ENCODE measurements at places on chromosomes 16 and 17.

- no peak for DNase-seq
Observed at GRCh38 chr17:79049821-79050220, 24.8 kb upstream of the ENGASE start.

DNA sequence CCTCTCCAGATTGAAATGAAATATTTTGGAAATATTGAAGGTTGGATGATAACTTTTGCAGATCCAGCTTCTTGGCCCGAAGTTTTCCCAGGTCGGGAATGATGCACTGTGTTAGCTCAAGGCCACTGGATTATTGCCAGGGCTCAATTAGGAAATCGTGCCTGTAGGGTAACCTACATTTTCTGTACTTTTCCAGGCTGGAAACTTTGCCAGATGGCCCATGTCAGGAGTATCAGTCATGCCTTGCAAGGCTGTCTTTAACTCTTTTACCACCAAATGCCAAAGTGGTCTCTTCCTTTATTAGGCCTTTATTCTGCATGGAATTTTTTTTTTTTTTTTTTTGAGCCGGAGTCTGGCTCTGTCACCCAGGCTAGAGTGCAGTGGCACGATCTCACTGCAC lies 8.9 kb upstream of the SEC14L1 start:
- DNase-seq = no peak

GRCh38 chr17:22278302-22279275 lies 586.3 kb downstream of the KCNJ18 start:
- no peak for DNase-seq

- DNase-seq = no peak
Observed at GRCh38 chr17:82823004-82823403, 16.8 kb downstream of the ZNF750 start.

DNA sequence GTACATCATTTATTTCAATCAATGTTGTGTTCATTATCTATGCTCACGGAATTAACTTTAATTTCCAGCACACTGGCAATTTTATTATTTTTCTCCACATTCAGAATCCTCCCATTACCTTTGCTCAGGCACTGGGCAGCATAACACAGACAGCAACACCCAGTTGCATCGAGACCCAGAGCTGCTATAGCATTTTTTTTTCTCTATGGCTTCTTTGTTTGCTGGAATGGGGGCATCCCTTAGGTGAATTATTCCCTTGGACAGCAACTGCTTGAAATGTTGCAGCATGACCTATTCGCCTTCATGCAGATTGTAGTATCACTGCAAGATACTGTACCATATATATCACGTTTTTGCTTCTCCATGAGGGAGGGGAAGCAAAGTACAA lies 88.8 kb downstream of the CHD9NB start:
- DNase-seq = no peak

DNA sequence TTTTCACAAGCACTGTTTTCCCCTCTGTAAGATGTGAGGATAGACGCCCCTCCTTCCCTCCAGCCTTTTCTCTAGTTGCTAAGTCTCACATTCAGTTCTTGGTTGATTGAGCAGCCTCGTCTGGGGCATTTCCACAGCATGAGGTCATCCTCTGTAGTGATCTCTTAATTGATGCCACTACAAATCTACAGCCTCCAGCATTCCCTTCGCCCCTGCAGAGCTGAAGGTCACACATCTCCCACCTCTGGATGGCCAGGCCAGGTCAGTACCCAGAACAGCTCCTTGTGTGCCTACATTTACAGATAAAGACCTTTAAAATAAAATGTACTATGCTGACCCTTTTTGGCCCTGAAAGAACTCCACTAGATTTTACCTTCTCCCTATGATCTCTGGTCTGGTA lies 32.5 kb upstream of the CDH11 start:
- no peak for DNase-seq

DNA sequence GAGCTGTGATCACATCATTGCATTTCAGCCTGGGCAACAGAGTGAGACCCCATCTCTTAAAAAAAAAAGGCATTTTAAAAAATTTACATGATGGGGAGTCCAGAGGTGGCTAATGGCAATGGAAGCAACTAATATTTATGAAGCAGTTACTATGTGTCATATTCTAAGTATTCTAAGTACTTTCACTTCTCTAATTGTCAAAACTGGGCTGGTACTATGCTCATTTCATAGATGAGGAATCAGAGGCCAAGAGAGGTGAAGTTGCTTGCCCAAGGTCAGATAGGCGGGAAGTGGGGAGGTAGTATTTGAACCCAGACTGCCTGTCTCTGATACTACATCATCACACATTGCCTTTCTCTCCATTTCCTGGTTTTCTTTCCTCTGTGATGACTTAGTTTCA lies 50.7 kb downstream of the SLC5A11 start:
- DNase-seq = no peak

DNA sequence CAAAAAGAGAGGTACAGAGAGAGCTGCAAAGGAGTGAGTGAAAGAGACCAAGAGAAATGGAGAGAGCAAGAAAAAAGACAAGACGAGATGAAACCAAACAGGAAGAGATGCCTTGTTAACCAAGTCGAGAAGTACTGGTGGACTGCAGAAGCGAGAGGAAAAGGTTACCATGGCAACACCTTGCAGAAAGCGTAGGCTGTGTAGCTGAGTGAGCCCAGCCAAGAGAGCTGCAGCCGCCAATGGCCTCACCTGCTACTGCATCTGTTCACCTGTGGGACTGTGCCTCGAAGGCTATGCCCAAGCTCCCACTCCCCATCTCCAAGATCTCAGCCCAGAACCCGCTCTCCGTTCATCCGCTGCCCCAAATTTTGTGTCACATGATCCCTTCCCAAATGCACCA lies 161.3 kb downstream of the SLC39A11 start:
- DNase-seq = no peak

- no peak for DNase-seq
Observed at GRCh38 chr17:50093246-50093645, 1.9 kb upstream of the PDK2 start.

DNA sequence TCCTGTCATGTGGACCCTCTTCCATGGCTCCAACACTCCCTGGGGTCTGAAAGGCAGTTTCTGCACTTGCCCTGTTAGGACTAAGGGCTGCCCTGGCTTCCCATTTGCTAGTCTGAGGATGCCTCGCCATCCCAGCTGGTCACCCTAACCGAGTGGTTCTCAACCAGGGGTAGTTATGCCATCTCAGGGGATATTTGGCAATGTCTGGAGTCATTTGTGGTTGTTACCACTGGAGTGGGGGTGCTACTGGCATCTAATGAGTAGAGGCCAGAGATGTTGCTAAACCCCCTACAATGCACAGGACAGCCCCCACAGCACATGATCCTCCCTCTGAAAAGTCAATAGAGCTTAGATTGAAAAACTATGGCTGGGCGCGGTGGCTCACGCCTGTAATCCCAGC lies 26.9 kb upstream of the CDH1 start:
- DNase-seq = no peak

- DNase-seq = no peak
Observed at GRCh38 chr16:82995924-82996441, 369.2 kb downstream of the CDH13 start.

DNA sequence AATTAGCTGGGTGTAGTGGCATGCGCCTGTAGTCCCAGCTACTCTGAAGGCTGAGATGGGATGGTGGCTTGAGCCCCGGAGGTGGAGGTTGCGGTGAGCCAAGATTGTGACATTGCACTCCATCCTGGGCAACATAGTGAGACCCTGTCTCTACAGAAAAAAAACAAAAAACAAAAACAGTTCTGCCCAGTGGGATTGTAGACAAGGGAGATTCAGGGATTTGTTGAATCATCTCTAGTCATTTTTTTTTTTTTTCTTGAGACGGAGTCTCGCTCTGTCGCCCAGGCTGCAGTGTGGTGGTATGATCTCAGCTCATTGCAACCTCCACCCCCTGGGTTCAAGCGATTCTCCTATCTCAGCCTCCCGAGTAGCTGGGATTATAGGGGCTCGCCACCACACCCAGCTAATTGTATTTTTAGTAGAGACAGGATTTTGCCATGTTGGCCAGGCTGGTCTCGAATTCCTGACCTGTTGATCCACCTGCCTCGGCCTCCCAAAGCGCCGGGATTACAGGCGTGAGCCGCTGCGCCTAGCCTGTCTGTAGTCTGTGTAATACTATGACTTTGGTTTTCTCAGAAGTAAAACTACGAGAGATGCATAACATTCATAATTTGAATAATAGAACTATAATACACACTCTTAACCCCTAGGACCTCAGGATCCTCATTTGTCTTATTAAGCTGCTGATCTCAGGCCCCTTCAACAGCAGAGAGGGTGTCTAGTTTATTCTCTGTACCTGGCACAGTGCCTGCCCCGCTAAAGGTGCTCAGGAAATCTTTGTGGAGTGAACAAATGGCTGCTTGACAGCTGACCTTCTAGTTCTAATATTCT lies 1.4 kb downstream of the TEN1 start:
- no peak for DNase-seq

GRCh38 chr16:65119901-65120401 lies 1.9 kb downstream of the CDH11 start:
- no peak for DNase-seq

GRCh38 chr17:59502800-59503199 lies 62.6 kb upstream of the DHX40 start:
- no peak for DNase-seq

- DNase-seq = no peak
Observed at GRCh38 chr17:49637050-49637449, 40.8 kb downstream of the SPOP start.

GRCh38 chr16:75238132-75238852 lies 13.1 kb downstream of the BCAR1 start:
- DNase-seq = no peak

DNA sequence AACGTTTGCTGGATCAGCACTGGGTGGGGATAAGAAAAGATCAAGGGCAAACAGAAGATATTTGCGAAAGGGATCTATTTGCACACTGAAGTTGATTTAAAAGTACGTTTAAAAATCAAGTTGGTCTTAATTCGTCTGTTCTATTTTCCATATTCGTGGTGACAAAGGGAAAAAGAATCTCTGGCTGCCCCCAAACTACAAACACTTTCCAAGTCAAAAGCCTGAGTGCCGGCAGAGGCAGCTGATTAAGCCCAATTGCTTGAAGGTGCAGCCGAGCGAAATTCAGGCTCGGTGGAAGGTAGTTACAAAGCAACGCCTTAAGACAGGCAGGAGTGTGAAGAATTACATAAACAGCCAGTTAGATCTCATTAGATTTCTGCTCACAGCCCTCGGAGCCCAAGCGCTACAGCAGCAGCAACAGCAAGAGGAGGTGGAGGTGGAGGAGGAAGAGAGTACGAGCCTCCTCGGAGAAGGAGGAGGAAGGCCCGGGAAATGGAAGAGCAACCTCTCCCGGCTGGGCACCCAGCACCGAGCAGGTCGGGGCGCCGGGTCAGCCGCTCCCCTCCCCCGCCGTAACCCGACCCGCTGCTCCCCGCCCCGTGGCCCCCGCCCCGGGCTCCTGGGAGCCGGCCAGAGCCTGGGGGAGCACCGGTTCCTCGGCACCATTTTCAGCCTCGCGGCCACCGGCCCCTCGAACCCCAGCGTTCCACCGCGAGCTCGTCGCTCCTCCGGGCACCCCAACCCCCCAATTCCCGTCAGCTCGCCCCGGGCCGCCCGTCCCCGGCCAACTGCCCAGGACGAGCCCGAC lies 890 bp downstream of the TOB1 start:
- DNase-seq = peak; percentile 27

DNA sequence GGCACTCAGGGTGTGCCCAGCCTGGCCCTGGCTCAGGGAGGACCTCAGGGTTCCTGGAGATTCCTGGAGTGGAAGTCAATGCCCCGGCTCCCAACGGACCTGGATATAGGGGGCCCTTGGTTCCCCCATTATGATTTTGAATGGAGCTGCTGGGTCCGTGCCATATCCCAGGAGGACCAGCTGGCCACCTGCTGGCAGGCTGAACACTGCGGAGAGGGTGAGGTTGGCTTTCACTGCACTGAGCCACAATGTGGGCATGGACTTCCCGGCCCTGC lies 23.6 kb downstream of the USP6 start:
- no peak for DNase-seq

GRCh38 chr17:71363661-71364060 lies 757.2 kb upstream of the SOX9 start:
- no peak for DNase-seq

GRCh38 chr16:60204181-60204580 lies 1470.1 kb upstream of the GOT2 start:
- no peak for DNase-seq

DNA sequence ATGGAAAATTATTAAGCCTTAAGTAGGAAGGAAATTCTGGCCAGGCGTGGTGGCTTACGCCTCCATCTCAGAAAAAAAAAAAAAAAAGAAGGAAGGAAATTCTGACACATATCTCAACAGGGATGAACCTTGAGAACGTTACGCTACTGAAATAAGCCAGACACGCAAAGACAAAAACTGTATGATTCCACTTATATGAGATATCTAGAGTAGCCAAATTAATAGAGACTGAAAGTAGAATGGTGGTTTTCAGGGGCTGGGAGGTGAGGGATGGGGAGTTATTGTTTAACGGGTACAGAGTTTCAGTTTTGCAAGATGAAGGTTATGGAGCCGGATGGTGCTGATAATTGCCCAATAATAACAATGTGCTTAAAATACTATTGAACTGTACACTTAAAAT lies 16.2 kb upstream of the HNF1B start:
- no peak for DNase-seq

DNA sequence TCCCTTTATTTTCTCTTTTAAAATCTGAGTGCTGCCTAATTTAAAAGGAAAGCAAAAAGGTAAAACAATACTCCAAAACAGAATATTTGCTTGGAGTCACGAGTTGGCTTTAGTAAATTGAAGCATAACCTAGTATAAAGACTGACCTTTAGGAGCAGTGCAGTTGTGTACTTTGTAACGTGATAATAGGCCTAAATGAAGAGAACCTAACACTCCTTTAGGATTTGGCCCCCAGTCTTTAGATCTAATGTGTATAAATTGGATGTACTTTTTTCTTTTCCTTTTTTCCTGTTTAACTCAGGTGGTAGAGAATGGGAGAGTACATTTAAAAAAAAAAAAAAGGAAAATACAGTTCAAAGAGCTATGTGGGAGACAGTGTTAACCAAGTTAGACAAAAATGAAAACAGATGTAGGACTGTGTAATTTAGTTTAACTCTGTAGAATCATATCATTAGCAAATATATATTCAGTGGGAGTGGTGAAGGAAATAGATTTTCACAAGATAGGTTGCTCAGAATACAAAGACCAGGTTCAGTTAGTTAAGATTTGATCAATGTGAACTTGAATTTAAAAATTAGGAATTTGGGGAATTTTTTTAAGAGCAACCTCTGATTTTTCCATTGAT lies 16.8 kb downstream of the CPD start:
- no peak for DNase-seq

GRCh38 chr16:57798267-57798810 lies 4.0 kb downstream of the KIFC3 start:
- no peak for DNase-seq

GRCh38 chr16:19830902-19831560 lies 53.6 kb downstream of the GPRC5B start:
- DNase-seq = no peak

DNA sequence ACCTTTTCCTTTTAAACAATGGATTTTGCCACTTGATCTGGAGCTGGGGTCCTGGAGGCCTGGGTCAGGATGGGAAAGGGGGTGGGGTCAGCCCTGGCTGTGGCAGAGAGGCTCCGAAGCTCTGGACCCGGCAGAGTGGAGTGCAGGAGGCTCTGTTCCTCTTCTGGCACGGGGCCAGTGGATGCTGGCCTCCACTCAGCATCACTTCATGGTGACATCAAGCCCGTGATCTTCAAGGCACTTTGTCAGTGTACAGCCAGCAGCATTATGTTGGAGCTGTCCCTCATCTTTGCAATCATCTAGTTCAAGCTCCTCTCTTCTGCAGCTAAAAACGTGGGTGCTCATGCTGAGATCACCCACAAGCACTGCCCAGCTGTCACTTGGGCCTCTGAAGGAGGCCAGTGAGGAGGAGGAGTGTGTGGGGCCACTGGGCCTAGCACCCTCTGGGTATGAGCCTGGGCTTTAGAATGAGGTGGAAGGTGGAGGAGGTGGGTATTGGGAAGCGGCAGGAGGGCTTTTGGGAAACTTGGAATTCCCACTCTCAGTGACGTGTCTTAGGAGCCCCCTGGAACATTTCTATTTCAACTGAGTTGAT lies 45.9 kb upstream of the MGAT5B start:
- no peak for DNase-seq
